ENCODE measurements at places on chromosomes 7 and 10.

DNA sequence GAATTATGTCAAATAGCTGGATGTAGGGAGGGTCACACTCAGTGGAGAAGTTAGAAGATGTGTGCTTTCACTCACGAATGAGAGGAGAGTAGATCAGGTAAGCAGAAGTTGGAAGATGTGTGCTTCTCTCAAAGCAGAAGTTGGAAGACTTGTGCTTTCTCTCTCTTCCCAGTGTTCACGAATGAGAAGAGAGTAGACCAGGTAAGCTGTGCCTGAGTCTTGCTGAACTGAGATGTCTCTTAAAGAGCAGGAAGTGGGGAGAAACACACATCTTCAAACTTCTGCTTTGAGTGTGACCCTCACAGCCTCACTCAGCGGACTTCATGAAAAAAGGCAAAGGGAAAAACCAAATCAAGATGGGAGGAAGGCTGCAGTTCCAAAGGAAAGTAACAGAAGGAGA lies 7.0 kb upstream of the TMEM243 start:
- DNase-seq: no peak
- H3K27ac ChIP-seq: no peak overlapping the region
- H3K27me3 ChIP-seq: peaks cover 2% of the 10 kb centered on the region

- peaks cover 4% of the 10 kb centered on the region for H3K27me3 ChIP-seq
- H3K4me1 ChIP-seq: peaks cover 9% of the 10 kb centered on the region
- no peak for DNase-seq
- no peak overlapping the region for H3K27ac ChIP-seq
These were observed 336.0 kb downstream of the ADARB2 start for GRCh38 chr10:1401071-1401965.

DNA sequence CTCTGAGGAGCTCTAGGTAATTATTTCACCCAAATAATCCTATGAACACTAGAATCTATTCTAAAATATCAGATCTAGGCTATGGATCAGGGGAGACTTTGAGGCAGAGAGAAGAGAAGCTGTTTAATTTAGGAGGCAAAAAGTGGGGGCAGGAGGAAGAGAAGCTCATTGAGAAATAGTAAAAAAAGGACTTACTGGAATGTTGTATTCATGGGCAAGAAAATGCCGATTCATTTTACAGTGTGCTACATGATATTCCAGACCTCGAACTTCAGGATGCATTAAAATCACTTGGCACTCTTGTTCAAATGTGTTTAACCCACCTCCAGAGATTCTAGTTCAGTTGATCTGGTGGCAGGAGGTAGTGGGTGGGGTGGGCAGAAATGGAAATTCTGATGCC lies 109.5 kb upstream of the ITGB1 start:
- DNase-seq: no peak
- H3K27me3 ChIP-seq: peaks cover 4% of the 10 kb centered on the region
- no peaks in the 10 kb centered on the region for H3K4me1 ChIP-seq
- no peak overlapping the region for H3K27ac ChIP-seq
- no peak overlapping the region for H3K4me3 ChIP-seq

- peaks cover 9% of the 10 kb centered on the region for H3K4me1 ChIP-seq
- no peak overlapping the region for H3K4me3 ChIP-seq
- H3K27me3 ChIP-seq: peaks cover 4% of the 10 kb centered on the region
- DNase-seq: no peak
These were observed 36.6 kb upstream of the SORBS1 start for GRCh38 chr10:95597788-95598187.

DNA sequence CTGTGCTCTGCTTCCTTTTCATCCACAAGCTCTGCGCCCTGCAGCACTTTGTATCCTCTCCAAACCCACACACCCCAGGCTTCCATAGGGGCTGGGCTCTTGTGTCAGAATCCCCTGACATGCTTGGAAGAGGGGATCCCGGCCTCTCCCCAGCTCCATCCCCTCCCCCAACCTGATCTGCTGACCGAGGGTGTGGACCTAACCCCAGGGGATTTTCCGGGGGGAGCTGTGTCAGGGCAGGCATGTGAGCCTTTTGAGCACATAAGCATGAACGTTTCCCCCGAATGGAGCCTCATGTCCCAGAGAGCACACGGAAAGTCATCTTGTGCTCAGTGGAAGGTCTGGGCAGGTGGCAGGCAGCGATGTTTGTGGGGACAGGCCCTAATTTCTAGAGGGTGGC lies 17.7 kb downstream of the GPR26 start:
- no peaks in the 10 kb centered on the region for H3K36me3 ChIP-seq
- no peak overlapping the region for H3K4me3 ChIP-seq
- H3K27ac ChIP-seq: no peak overlapping the region
- DNase-seq: no peak
- H3K27me3 ChIP-seq: peaks cover 2% of the 10 kb centered on the region

- no peaks in the 10 kb centered on the region for H3K4me1 ChIP-seq
- no peak for DNase-seq
- no peaks in the 10 kb centered on the region for H3K27me3 ChIP-seq
- H3K4me3 ChIP-seq: no peak overlapping the region
- H3K27ac ChIP-seq: no peak overlapping the region
These were observed 136.2 kb upstream of the TMEM106B start for GRCh38 chr7:12074889-12075288.

GRCh38 chr10:17790651-17791050 lies 18.5 kb upstream of the MRC1 start:
- no peak overlapping the region for H3K4me3 ChIP-seq
- peaks cover 2% of the 10 kb centered on the region for H3K27me3 ChIP-seq
- no peaks in the 10 kb centered on the region for H3K36me3 ChIP-seq
- peaks cover 12% of the 10 kb centered on the region for H3K4me1 ChIP-seq
- no peak overlapping the region for H3K27ac ChIP-seq
- DNase-seq: no peak

- no peaks in the 10 kb centered on the region for H3K36me3 ChIP-seq
- no peak overlapping the region for H3K27ac ChIP-seq
- no peaks in the 10 kb centered on the region for H3K27me3 ChIP-seq
- H3K4me3 ChIP-seq: no peak overlapping the region
- no peaks in the 10 kb centered on the region for H3K4me1 ChIP-seq
These were observed 47.3 kb downstream of the MYPN start for GRCh38 chr10:68156373-68157185.

DNA sequence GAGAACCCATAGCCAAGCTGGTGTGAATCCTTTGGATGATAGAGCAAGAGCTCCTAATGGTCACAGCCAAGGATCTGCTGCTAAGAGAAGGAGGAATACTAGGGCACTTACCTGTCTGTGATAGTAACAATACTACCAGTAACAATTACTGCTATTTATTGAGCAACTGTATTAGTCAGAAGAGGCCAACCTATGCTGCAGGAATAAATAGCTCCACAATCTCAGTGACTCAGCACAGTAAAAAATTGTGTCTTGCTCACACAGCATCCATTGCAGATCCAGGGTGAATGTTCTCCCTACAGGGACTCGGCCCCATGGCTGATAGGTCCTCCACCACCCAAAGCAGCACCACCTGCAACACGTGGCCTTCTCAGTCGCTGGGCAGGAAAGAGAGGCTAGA lies 257.6 kb upstream of the ZMIZ1 start:
- H3K36me3 ChIP-seq: no peaks in the 10 kb centered on the region
- H3K4me3 ChIP-seq: no peak overlapping the region
- no peak for DNase-seq
- H3K27ac ChIP-seq: no peak overlapping the region
- H3K4me1 ChIP-seq: peaks cover 3% of the 10 kb centered on the region

GRCh38 chr10:124244256-124244877 lies 151.0 kb upstream of the CHST15 start:
- H3K4me1 ChIP-seq: peaks cover 13% of the 10 kb centered on the region
- H3K27ac ChIP-seq: no peak overlapping the region
- no peak overlapping the region for H3K4me3 ChIP-seq
- peaks cover 7% of the 10 kb centered on the region for H3K27me3 ChIP-seq
- no peaks in the 10 kb centered on the region for H3K36me3 ChIP-seq

GRCh38 chr10:71606257-71607081 lies 113.1 kb downstream of the C10orf105 start:
- H3K27me3 ChIP-seq: no peaks in the 10 kb centered on the region
- no peak for DNase-seq
- no peak overlapping the region for H3K27ac ChIP-seq
- no peaks in the 10 kb centered on the region for H3K4me1 ChIP-seq
- H3K36me3 ChIP-seq: no peaks in the 10 kb centered on the region

- no peaks in the 10 kb centered on the region for H3K27me3 ChIP-seq
- peaks cover 20% of the 10 kb centered on the region for H3K4me1 ChIP-seq
- no peak overlapping the region for H3K27ac ChIP-seq
These were observed 175.5 kb upstream of the ZMIZ1 start for GRCh38 chr10:78893217-78893616.

- H3K27ac ChIP-seq: no peak overlapping the region
- no peak for DNase-seq
- H3K4me3 ChIP-seq: no peak overlapping the region
- peaks cover 12% of the 10 kb centered on the region for H3K36me3 ChIP-seq
- H3K4me1 ChIP-seq: peaks cover 5% of the 10 kb centered on the region
These were observed 99.8 kb downstream of the ATE1 start for GRCh38 chr10:121828045-121828444.

- no peaks in the 10 kb centered on the region for H3K27me3 ChIP-seq
- H3K36me3 ChIP-seq: no peaks in the 10 kb centered on the region
- DNase-seq: peak; percentile 63
- no peak overlapping the region for H3K4me3 ChIP-seq
- H3K27ac ChIP-seq: no peak overlapping the region
These were observed 24.4 kb upstream of the ASAH2 start for GRCh38 chr10:50275650-50276235.

DNA sequence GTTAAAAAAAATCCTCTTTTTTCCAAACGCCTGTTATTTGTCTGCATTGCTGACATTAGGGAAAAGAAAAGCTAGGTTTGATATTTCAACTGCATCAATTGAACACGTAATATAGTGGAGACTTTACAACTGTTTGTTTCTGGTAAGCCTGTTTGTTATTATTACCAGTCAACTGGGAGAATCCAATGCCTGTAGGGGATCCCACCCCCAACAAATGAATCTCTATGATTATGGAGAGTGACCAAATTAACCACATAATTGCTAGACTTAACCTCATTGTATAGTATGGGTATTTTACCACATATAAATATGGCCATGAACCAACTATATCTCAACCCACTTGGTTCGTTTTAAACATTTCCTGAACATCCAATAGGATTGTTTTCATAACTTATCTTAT lies 216.1 kb downstream of the TWIST1 start:
- peaks cover 1% of the 10 kb centered on the region for H3K4me1 ChIP-seq
- H3K36me3 ChIP-seq: no peaks in the 10 kb centered on the region
- no peak for DNase-seq
- no peak overlapping the region for H3K27ac ChIP-seq
- no peak overlapping the region for H3K4me3 ChIP-seq

DNA sequence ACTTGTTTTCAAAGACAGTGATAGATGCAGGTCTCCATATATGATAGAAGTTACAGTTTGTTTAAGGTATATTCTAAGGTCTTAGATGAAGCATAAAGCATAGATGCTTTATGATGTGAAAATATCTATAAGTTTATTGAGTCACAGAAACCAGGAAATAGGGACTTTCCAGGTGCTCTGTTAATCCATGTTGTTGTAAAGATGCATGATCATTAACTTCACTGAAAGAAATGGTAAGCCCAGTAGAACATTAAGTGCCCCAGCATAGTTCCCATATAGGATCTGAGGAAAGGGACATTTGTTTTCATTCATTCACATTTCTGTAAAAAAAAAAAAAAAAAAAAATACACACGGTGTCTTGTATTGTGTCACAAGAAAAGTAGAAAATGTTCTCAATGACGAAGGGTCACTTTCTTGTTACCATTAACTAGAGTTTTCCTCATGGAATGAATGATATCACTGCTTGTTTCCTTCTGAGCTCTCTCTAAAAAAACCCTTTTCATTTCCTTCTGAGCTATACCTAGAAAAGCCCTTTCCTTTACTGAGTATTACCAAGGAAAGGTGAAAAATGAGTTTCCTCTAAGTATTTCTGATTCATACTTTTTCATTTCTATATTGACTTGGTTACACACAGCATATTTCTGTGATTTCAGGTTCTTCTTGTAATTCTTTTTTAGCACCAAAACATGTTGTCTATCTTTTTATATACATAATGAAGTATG lies 105.2 kb downstream of the MACC1 start:
- no peak overlapping the region for H3K4me3 ChIP-seq
- no peaks in the 10 kb centered on the region for H3K36me3 ChIP-seq
- peaks cover 2% of the 10 kb centered on the region for H3K27me3 ChIP-seq

GRCh38 chr10:72809006-72809405 lies 84.5 kb upstream of the OIT3 start:
- H3K36me3 ChIP-seq: peaks cover 3% of the 10 kb centered on the region
- peaks cover 19% of the 10 kb centered on the region for H3K4me1 ChIP-seq
- H3K27ac ChIP-seq: no peak overlapping the region
- no peak for DNase-seq
- H3K4me3 ChIP-seq: no peak overlapping the region
- H3K27me3 ChIP-seq: peaks cover 4% of the 10 kb centered on the region

DNA sequence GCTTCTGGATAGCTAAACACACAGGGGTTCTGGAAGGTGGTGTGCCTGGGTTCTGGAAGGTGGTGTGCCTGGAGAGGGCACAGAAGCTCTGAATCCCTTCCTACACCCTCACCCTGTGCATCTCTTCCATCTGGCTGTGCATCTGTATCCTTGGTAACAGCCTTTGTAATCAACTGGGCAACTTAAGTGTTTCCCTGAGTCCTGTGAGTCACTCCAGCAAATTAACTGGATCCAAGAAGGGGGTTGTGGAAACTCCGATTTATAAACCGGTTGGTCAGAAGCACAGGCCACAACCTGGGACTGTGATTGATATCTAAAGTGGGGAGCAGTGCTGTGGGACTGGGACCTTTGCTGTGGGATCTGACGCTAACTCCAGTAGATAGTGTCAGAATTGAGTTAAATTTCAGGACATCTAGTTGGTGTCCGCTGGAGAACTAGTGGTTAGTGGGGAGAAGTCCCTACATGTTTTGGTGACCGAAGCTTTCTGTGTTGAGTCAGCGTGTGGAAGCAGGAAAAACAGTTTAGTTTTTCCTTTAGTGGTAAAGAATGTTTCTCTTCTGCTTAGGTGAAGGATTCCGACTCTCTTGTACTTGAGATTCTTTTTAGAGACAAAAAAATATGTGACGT lies 228.1 kb downstream of the BMPER start:
- DNase-seq: no peak
- H3K4me3 ChIP-seq: no peak overlapping the region
- H3K27me3 ChIP-seq: no peaks in the 10 kb centered on the region
- peaks cover 3% of the 10 kb centered on the region for H3K4me1 ChIP-seq
- no peaks in the 10 kb centered on the region for H3K36me3 ChIP-seq

DNA sequence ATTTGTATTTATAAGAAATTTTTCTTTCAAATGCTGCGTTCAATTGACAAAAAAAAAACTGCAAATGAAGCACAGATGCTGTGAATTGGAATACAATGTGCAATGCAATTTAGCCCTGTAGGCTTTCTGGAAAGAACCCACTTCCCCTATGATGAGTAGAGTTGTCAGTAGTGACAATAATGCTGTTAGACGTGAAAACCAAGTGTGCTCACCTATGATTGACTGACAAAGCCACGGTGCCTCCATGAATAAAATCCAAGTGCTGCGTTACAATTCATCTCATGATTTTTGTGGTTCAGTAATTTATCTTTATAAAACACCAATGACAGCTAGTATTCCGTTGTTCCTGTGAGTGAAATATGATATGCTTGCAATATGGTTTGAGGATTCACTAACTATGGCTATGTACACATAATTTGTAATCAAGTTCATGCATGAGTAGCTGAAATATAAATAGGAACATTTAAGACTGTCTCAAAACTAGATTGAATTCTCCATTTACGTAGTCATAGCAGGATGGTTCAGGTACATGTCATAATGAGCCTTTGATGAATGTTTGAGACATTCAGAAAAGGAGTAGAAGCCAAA lies 1160.3 kb downstream of the CNTNAP2 start:
- no peak overlapping the region for H3K27ac ChIP-seq
- no peaks in the 10 kb centered on the region for H3K36me3 ChIP-seq
- H3K4me3 ChIP-seq: no peak overlapping the region
- peaks cover 2% of the 10 kb centered on the region for H3K27me3 ChIP-seq
- DNase-seq: no peak
